ENCODE measurements at places on chromosomes 1 and 21. TPM values are rescaled to one million over a fixed set of nuclear protein-coding genes. Genes with fewer than 3 reads are reported as not detected.

The CACNA1S gene
- total RNA-seq: 0.04 TPM

The TBX19 gene
- total RNA-seq: 1.8 TPM

The S100A7 gene
- 23.2 TPM for total RNA-seq

The CELA2A gene
- not detected for total RNA-seq

The ACAP3 gene
- total RNA-seq: 189 TPM

The SMIM1 gene
- total RNA-seq: 2.3 TPM

The FLVCR1 gene
- 1.9 TPM for total RNA-seq

The OBSCN gene
- total RNA-seq: 17.8 TPM

The ADORA3 gene
- total RNA-seq: 1.5 TPM

The KLHDC7A gene
- total RNA-seq: 0.15 TPM

The PFKFB2 gene
- 17.8 TPM for total RNA-seq

The ASTN1 gene
- total RNA-seq: 0.10 TPM

The LRRC71 gene
- not detected for total RNA-seq

The MMEL1 gene
- total RNA-seq: 1.8 TPM

The LDLRAD2 gene
- 0.19 TPM for total RNA-seq

The GRIK1 gene
- 0.76 TPM for total RNA-seq

The SEMA4A gene
- 30.5 TPM for total RNA-seq

The PIK3R3 gene
- 12.4 TPM for total RNA-seq

The KRTAP19-1 gene
- 0.59 TPM for total RNA-seq

The CATSPERE gene
- total RNA-seq: 0.25 TPM

The CRNN gene
- total RNA-seq: 7.8 TPM

The KCNJ15 gene
- 55.1 TPM for total RNA-seq

The CDC20 gene
- total RNA-seq: 12.1 TPM

The PLA2G4A gene
- total RNA-seq: 10.4 TPM

The SYNC gene
- 4.9 TPM for total RNA-seq

The ATP5PO gene
- 126 TPM for total RNA-seq

The PLCH2 gene
- total RNA-seq: 95.6 TPM

The MAB21L3 gene
- total RNA-seq: 23.9 TPM

The RGS1 gene
- total RNA-seq: 36.6 TPM

The LZIC gene
- total RNA-seq: 30.2 TPM

The LCE1D gene
- 502 TPM for total RNA-seq

The AVPR1B gene
- total RNA-seq: not detected

The SLC39A1 gene
- total RNA-seq: 88.6 TPM

The SSR2 gene
- total RNA-seq: 214 TPM

The KRTAP10-10 gene
- 5.3 TPM for total RNA-seq

The ACTL8 gene
- total RNA-seq: not detected

The CYP4A22 gene
- total RNA-seq: not detected

The DNALI1 gene
- total RNA-seq: 2.1 TPM

The NHLH1 gene
- not detected for total RNA-seq

The OR2T12 gene
- total RNA-seq: not detected

The AMPD1 gene
- total RNA-seq: not detected

The FBLIM1 gene
- total RNA-seq: 14.3 TPM

The TRAF3IP3 gene
- total RNA-seq: not detected

The MEAF6 gene
- 72.7 TPM for total RNA-seq

The WNT4 gene
- 15.4 TPM for total RNA-seq

The KCNK2 gene
- total RNA-seq: 0.34 TPM

The USH2A gene
- 0.03 TPM for total RNA-seq

The CD58 gene
- total RNA-seq: 27.7 TPM

The PHLDA3 gene
- 76.5 TPM for total RNA-seq

The SMCP gene
- not detected for total RNA-seq

The RHD gene
- total RNA-seq: not detected

The ITGB2 gene
- total RNA-seq: 40.7 TPM

The NTPCR gene
- 19.7 TPM for total RNA-seq

The TRPM2 gene
- total RNA-seq: 2.3 TPM

The ARHGEF19 gene
- 49.7 TPM for total RNA-seq

The KRTAP19-3 gene
- not detected for total RNA-seq

The BOLA1 gene
- 30.6 TPM for total RNA-seq
